NCI-H2081 (cell line): ENCODE measurements at places on chromosomes 11 and 22.

- no peak for DNase-seq
These were observed 23.6 kb upstream of the RNASEH2C start for GRCh38 chr11:65744026-65744698.

GRCh38 chr11:134764367-134764766, 352.3 kb upstream of the B3GAT1 start:
- no peak for DNase-seq

DNA sequence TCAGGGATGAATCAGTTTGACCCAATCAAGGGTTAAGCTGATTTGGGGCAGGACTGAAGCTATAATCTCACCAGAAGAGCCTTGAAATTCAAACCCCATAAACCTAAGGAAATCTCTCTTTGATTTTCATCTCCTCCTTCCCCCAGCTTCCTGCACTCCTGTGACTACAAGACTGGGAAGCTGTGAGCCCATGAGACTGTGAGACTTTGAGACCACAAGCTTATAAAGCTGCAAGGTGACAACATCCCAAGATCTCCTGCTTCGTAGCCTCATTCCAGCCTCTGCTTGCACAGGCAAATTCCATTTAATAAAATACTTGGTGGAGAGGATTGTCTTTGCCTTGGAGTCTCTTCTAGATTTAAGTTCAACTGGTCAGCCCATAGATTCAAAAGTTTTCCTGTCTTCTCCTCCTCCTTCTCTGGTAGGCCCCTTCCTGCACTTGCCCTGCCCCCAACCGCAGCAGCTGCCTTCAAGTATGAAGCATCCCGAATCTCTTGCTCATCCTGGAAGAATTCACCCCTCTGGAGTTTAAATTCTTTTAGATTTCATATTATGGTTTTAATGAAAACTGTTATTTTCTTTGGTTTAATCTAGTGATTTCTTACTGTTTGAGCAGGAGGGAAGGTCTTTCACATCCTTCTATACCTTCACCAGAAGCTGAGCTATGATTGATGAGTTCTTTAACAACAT, 42.1 kb downstream of the PAMR1 start:
- no peak for DNase-seq

GRCh38 chr11:47587039-47587716, 700 bp downstream of the FAM180B start:
- no peak for DNase-seq

DNA sequence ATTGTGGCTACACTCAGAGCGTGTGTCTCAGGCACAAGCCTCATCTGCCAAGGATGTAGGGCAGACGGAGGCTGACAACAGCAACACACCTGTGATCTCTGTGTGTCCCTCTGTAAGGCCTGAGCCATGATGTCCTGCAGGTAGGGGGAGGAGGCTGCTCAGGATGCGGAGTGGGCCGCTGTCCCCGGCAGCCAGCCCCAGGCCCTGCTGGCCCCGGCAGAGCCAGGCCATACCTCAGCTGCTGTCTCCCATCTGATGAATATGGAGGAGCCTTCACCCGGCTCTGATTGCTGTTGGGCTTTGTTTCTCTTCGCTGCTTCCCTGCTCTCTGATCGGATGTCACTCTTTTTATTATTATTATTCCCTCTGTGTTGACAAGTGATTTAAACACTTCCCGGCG, 83.6 kb upstream of the NCAM1 start:
- no peak for DNase-seq

GRCh38 chr22:29385748-29386147, 2.6 kb downstream of the AP1B1 start:
- no peak for DNase-seq

- no peak for DNase-seq
These were observed 323 bp upstream of the HIKESHI start for GRCh38 chr11:86301742-86302091.
